ENCODE measurements at places on chromosomes 12 and 14. TPM values are rescaled to one million over a fixed set of nuclear protein-coding genes. Genes with fewer than 3 reads are reported as not detected.

The AP5M1 gene
- total RNA-seq = 58.4 TPM

The IKZF4 gene
- total RNA-seq = 11.5 TPM

The ERBB3 gene
- total RNA-seq = 45.7 TPM

The HEBP1 gene
- total RNA-seq = 28.7 TPM

The YEATS4 gene
- total RNA-seq = 31.2 TPM

The C12orf57 gene
- total RNA-seq = 151 TPM

The ESR2 gene
- 0.52 TPM for total RNA-seq

DNA sequence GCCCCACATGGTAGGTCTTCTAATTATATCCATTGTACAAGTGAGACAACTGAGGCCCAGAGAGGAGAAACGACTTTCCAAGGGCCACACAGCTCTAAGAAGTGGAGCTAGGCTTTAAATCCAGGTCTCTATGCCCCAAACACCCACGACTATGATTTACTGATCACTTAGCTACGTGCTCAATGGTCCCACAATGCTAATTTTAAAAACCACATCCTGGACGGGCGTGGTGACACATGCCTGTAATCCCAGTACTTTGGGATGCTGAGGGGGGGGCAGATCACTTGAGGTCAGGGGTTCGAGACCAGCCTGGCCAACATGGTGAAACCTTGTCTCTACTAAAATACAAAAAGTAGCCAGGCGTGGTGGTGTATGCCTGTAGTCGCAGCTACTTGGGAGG lies 8.4 kb upstream of the MLEC start:
- no peak for DNase-seq

DNA sequence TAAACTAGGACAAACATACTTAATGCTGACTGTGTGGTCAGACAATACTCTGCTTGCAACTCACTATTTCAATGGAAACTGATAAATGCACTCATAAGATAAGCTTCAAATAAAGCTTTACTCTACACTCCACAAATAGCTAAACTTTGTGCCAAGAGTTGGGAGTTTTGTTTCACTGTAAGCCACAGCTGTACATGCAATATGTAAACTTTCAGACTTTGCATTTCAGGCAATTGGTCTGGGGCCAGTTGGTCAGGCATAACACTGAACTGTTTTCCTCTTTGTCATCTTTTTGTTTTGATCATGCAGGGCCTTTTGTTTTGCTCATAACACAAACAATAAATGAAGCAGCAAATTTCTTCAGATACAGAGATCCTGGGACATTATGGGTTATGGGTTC lies 426.2 kb downstream of the IPO8 start:
- no peak for DNase-seq

- DNase-seq = no peak
Observed at GRCh38 chr14:94827711-94828447, 58.0 kb upstream of the GSC start.

DNA sequence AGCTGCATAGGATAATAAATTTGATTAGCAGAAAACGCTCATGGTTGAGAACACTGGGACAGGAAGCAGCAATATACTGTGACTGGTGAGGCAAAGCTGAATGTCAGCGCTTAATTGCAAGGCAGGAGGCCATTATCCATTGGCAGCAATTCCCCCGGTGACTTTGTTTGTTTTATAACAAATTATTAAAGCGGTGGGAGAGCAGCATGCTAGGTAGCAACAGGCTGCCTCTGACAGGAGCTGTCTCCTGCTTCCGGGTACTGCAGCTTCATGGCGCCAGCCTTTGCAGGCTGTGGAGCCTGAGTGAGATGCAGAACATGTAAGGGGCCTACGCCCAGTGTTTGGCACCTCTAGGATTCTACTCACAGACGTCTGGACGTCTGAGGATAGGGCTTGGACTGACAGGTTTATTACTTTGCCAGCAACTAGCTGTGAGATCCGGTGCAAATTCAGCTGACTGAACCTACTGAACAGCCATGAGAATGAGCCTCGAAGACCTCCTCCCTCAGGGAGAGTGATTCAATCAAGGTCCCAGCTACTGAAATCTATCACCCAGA lies 82.1 kb upstream of the SSTR1 start:
- no peak for DNase-seq

- DNase-seq = no peak
Observed at GRCh38 chr14:72243309-72244293, 311.4 kb downstream of the RGS6 start.

DNA sequence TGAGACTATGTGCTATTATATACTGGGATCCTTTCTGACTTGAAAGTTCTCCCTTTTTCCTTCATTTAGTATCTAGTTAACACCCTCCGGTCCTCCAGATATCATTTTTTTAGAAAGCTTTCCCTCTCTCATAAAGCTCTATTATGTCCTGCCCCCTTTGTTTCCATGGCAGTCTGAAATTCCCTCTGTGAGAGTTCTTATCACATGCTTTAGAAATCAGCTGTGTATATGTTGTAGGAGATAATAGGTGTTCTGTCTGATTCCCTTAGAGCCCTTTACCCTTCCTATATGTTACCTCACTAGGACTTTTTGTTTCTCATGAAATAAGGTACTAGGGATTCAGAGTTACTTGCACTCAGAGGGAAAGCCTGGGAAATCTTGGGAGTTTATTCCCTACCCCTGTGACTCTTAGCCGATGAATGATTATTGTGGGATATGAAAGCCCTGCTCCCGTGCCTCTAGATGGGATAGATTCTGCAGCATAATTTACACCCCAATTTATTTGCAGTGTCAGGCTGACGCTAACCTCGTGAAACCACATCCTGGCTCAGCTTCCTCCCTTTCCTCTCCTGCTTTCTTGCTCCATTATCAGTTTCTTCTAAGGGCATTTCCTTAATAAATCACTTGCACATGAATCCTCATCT lies 448.4 kb downstream of the MDGA2 start:
- no peak for DNase-seq

GRCh38 chr12:113987261-113988063 lies 21.3 kb upstream of the RBM19 start:
- DNase-seq = no peak

GRCh38 chr12:54012631-54013409 lies 4.0 kb downstream of the HOXC8 start:
- DNase-seq = no peak

GRCh38 chr14:20855652-20856291 lies 35.4 kb upstream of the RNASE3 start:
- peak; percentile 86 for DNase-seq

GRCh38 chr12:15427913-15428312 lies 105.6 kb downstream of the PTPRO start:
- no peak for DNase-seq

DNA sequence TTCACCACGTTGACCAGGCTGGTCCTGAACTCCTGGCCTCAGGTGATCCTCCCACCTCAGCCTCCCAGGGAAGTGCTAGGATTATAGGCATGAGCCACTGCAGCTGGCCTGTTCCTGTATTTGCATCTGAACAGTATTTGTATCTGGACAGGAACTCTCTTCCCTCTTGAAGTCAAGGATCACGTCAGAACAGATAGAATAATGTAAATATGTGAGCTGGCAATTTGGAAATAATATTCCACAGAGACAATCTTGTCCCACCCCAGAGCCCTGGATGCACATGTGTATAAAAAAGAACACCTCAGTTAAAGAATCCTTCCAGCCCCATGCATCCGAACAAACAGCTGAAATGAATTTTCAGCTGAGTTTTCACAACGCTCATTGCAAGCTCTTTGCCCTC lies 118.3 kb downstream of the VEZT start:
- DNase-seq = no peak

DNA sequence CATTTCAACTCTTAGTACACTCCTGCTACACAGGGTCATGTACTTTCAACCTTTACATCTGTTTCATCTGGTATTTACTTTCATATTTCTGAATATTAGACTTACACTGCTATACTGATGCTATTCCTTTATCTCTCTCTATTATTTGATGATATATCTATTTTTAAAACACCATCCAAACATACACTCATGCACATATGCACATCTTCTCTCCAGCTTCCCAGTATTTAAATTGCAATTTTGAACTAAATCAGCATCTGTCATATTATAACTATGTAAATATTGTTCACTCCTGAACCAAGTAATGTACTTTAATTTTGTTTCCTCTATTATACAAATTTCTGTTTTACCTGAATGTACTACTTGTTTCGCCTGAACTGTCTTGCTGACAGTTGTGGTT lies 293.6 kb upstream of the FLRT2 start:
- no peak for DNase-seq

- no peak for DNase-seq
Observed at GRCh38 chr14:35822501-35822900, 3.6 kb upstream of the BRMS1L start.

GRCh38 chr12:76299536-76300296 lies 48.5 kb downstream of the BBS10 start:
- peak; percentile 72 for DNase-seq

DNA sequence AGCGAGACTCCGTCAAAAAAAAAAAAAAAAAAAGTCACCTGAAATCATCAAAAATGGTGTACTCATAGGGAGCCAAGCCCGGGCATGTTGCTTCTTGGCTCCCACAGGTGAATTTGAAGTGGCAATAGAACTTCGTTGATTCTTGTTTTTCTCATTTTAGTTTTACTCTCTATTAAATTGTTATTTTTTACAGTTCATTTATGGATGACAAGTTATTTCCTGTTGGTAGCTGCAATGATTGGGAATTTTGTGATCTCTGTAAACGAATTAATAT lies 1.3 kb downstream of the TM7SF3 start:
- no peak for DNase-seq

All from endodermal cell (in vitro differentiated cells).